ENCODE measurements at places on chromosomes 4 and X. TPM values are rescaled to one million over a fixed set of nuclear protein-coding genes. Genes with fewer than 3 reads are reported as not detected.
A peak's percentile ranks its signal among the peaks of the same experiment; 100 is the strongest.

GRCh38 chr4:145278341-145279121 is 98.1 kb upstream of the OTUD4 start:
- peak overlapping the region; percentile 12 for H3K4me3 ChIP-seq
- H3K36me3 ChIP-seq: no peaks in the 10 kb centered on the region
- H3K4me1 ChIP-seq: peaks cover 23% of the 10 kb centered on the region
- peak; percentile 82 for DNase-seq

GRCh38 chr4:107572281-107572680 is 147.8 kb downstream of the PAPSS1 start:
- no peak overlapping the region for H3K27ac ChIP-seq
- no peaks in the 10 kb centered on the region for H3K4me1 ChIP-seq
- H3K4me3 ChIP-seq: no peak overlapping the region
- H3K27me3 ChIP-seq: no peaks in the 10 kb centered on the region
- no peaks in the 10 kb centered on the region for H3K36me3 ChIP-seq

GRCh38 chrX:68936608-68937007 is 107.8 kb downstream of the EFNB1 start:
- no peaks in the 10 kb centered on the region for H3K36me3 ChIP-seq
- no peaks in the 10 kb centered on the region for H3K27me3 ChIP-seq
- peaks cover 33% of the 10 kb centered on the region for H3K4me1 ChIP-seq
- DNase-seq: peak; percentile 91

DNA sequence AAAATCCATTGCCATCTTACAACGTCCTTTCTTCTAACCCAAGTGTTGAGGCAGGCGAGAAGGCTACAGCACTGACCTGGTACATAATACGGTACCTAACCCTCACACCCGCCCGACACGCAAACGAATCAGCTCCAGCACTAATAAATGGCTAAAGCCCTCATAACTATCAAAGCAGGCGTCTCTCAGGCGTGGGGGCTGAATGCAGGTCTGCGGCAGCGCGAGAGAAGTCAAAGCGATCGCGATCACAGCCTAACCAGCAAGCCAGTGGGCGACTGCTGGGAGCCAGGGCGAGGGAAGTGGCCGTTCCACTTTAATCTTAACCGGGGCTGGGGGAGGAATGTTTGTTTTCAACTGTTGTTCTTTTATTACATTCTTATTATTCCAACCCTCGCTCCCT is 1.5 kb downstream of the CDX4 start:
- no peak overlapping the region for H3K4me3 ChIP-seq
- no peaks in the 10 kb centered on the region for H3K27me3 ChIP-seq
- no peak for DNase-seq
- H3K36me3 ChIP-seq: no peaks in the 10 kb centered on the region
- no peaks in the 10 kb centered on the region for H3K4me1 ChIP-seq

DNA sequence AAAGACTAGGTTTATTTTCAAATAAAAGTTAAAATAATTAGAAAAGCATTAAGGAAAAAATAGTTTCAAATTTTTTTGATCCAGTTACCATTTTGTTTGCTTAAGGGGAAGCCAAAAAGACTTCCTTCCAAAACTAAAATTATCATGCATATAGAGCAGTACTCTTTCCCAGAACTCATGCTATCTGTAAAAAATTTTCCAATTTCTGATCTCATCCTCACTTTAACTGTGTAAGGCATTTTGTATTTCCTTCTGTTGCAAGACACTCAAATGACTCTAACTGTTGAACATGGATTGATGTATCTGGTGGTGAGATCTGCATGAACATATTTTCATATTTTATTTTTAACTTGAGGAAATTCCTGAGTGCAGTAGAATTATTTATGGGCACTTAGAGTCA is 150.1 kb downstream of the ADAM29 start:
- H3K4me3 ChIP-seq: no peak overlapping the region
- no peaks in the 10 kb centered on the region for H3K27me3 ChIP-seq
- H3K27ac ChIP-seq: no peak overlapping the region

DUSP21 gene
- not detected for total RNA-seq

PASD1 gene
- not detected for total RNA-seq

HERC5 gene
- 23.0 TPM for total RNA-seq

F11 gene
- not detected for total RNA-seq

USP17L17 gene
- total RNA-seq: not detected

ANXA3 gene
- total RNA-seq: 68.7 TPM

PWWP3B gene
- 3.1 TPM for total RNA-seq
